SK-N-DZ (cell line): ENCODE measurements at places on chromosomes 5 and 9.

DNA sequence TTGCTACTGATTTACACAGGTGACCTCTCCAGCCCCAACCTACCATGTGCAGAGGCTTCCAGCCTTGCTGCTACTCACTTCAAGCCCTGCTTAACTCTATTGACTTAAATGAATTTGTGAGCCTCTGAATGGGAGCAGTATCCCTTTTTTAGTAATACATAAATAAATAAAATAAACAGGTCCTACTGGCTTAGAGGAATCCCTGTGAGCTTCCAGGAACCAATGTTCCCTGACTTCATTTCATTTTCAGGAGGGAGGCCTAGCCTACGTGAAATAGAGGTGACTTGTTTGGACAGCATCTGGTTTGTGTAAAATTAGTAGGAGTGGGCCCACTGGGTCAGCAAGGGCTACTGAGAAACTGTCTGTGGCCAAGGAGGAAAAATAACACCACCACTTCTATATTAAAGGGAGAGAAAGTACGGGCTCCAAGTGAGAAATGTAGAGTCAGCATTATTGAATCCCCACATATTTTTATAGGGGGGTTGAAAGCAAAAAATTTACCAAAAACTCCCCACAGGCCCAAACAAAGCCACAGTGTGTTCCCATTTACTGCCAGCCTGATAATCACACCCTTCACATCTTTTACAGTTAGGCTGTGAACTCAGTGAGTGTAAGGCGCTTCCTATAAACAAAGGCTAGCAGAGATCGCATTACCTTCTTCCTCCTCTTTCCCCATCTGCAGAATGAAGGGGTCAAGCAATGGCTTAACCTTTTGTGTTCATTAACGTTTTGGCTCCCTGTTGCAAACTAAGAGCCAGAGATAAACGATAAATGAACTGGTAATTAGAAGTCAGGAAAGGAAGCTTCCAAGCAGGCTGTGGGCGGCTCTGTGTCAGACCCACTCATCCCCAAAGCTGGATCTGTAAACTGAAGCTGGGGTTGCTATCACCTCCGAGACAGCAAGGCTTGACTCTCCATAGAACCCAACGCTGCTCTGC lies 138.8 kb upstream of the LIFR start:
- no peak for DNase-seq

DNA sequence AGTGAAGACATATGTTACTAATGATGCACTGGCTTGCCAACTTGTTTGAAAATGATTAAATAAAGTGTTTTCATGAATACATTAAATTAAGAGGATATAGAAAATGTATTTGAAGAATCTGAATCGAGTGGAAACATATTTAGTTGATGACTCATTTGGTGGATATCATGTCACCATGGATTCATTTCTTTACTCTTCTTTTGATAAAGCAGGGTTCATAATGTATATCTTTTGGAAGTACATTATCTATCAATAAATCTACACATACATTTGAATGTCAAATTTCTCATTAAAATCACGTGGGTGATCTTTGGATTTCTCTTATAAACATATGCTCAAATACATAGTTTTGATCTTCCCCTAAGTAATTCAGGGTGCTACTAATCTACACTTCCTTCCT lies 1148.1 kb upstream of the ACO1 start:
- no peak for DNase-seq

DNA sequence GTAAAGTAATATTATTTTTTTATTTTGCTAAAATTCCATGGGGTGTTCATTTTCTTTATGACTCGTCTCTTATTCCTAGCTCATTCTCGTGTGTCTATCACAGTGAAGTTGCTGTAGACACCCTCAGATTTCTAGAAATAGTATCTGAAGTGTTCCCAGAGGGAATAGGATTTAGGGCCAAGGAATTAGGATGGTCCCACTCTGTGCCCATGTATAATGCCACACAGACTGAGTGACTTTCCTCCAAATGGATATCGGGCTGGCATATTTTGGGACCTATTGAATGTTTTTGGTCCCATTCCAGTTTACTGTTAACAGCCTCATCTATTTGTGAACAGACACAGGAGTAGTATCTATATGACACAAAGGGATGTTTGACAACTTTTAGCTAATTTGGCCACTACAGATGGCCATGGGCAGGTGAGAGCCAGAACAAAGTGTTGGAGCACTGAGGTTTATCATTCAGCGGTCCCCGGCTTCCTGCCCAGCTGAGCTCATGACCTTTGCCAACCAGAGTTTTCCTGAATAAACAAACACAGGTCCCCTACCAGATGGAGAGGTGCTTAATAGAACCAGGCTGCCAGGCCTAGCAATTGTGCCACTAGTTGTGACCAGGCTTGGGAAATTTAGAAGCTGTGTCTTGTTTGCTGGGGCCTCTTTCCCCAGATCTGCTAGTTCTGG lies 46.9 kb downstream of the MAP1B start:
- no peak for DNase-seq

GRCh38 chr5:35212122-35212982 lies 17.9 kb downstream of the PRLR start:
- no peak for DNase-seq

GRCh38 chr9:77817590-77818311 lies 169.6 kb upstream of the GNA14 start:
- no peak for DNase-seq

DNA sequence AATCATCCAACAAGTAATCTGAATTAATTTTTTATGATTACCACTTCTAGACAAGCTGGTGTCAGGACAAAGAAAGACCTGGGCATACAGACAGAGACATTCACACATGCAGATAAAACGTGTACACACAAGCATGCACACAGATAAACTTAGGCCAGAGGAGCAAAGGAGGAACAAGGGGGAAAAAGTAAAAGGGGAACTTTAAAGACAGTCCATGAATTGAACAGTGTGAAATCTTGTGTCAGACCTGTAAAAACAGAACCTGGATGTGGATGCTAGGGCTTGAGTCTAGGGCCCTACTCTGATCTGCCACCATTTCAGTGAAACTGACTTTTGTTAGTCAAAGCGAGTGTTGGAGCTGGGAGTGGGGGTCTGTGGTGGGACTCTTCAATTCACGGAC lies 11.2 kb upstream of the ZSWIM6 start:
- no peak for DNase-seq

GRCh38 chr9:127987103-127987614 lies 6.4 kb upstream of the EEIG1 start:
- no peak for DNase-seq

DNA sequence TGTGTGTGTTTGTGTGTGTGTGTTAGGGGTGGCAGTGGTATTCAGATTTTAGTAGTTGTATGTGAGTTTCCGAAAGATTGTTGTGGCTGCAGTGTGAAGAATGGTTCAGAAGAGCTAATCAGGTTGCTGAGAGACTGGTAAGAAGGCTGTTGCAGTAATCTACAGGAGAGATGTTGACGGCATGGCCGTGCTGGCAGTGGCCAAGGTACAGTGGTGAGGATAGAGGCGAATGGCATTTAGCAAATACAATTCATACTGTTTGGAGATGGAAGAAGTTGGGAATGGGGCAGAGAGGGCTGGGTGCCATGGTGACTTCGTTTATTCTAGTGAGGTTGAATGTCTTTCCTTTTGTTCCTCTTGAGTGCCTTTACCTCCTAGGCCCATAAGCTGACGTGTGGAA lies 77.5 kb upstream of the SPATA31D4 start:
- DNase-seq, result no peak

- no peak for DNase-seq
These were observed 516.6 kb downstream of the RAB3C start for GRCh38 chr5:59099270-59099994.

GRCh38 chr5:56327809-56328208 lies 94.7 kb upstream of the ANKRD55 start:
- DNase-seq, result no peak

DNA sequence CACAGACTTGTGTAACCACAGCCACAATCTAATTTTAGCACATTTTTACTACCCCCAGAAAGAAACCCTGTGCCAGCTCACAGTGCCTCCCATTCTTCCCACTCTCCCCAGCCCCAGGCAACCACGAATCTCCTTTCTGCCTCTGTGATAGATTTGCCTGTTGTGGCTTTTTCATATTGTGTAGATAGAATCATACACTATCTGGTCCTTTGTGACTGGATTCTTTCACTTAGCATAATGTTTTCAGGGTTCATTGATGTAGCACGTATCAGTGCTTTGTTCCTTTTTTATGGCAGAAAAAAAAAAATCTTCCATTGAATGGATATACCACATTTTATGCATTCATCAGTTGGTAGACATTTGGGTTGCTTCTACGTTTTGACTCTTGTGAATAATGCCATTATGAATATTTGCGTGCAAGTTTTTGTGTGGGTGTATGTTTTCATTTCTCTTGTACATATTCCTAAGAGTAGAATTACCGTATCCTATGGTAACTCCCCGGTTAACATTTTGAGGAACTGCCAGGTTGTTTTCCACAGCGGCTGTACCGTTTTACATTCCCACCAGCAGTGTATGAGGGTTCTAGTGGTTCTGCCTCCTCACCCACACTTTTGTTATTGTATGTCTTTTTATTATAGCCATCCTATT lies 64.5 kb downstream of the RCL1 start:
- DNase-seq, result no peak

GRCh38 chr5:120361941-120362340 lies 102.2 kb upstream of the PRR16 start:
- DNase-seq, result no peak

DNA sequence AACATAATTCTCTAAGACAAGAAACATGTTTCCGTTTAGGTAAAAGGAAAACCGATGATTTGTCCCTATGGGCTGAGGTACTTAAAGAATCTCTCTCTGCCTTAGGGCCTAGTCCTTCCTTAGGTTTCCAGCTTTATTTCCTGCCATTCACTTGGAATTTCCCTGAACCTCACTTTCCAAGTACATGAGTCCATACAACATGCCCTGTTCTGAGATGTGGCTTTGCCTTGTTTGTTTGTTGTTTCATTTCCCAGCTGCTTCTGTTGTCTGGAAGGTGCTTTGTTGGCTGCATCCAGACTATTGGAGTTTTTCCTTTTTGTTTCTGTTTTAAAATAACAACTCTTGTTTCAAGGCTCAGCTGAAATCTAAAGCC lies 95.2 kb downstream of the ALDH1A1 start:
- no peak for DNase-seq

- no peak for DNase-seq
These were observed 226.3 kb downstream of the DEPDC1B start for GRCh38 chr5:60473654-60474053.

DNA sequence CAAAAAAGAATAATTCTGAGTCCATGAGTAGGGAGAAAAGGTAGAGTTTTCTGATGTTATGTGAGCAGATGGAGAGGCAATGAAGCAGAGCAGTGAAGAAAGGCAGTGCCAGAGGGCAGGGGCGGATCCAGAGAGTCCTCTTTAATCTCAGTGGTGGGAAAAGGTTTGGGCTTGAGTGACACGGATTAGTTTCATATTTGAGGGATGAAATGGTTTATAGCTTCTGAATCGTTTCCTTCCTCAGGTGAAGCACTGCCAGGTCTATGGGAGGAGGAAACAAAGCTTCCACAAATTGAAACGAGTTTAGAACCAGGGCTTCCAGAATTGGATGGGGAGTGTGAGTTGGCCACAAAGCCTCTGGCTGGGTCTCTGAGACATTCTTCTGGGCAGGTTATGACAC lies 517.0 kb upstream of the PAPPA start:
- DNase-seq, result no peak

DNA sequence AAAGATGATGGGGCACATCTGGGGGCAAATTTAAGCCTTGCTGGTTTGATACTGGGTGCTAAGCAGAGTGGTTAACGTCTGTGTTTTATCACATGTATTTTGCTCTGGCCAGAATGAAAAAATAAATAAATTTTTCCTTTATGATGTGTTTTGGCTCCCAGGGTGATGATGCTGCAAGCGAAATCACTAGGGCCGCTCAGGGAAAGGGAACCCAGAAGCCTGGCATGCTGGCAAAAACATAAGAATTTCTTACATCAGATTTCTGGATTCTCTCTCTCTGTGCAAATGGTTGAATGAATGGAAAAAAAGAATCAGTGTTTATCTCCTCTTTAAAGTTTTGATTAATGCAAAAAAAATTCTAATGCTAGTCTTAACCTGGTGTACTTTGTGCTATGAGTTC lies 1975.2 kb upstream of the C9orf72 start:
- DNase-seq, result no peak

DNA sequence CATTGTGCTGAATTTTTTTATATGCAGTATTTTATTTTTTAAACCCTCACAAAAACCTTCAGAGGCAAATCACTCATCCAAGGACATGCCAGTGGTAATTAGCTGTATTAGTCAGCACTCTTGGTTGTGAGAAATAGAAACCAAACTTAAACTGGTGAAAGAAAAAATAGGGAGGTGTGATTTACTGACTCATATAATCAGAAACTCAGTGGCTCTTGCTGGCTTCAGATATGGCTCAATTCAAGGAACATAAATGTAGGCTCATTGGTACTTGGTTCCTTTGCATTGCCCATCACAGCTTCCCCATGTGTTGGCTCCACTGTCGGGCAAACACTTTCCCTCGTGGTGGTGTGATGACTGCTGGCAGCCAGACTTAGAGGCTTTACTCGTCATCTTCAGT lies 497.2 kb downstream of the MAT2B start:
- DNase-seq, result no peak

DNA sequence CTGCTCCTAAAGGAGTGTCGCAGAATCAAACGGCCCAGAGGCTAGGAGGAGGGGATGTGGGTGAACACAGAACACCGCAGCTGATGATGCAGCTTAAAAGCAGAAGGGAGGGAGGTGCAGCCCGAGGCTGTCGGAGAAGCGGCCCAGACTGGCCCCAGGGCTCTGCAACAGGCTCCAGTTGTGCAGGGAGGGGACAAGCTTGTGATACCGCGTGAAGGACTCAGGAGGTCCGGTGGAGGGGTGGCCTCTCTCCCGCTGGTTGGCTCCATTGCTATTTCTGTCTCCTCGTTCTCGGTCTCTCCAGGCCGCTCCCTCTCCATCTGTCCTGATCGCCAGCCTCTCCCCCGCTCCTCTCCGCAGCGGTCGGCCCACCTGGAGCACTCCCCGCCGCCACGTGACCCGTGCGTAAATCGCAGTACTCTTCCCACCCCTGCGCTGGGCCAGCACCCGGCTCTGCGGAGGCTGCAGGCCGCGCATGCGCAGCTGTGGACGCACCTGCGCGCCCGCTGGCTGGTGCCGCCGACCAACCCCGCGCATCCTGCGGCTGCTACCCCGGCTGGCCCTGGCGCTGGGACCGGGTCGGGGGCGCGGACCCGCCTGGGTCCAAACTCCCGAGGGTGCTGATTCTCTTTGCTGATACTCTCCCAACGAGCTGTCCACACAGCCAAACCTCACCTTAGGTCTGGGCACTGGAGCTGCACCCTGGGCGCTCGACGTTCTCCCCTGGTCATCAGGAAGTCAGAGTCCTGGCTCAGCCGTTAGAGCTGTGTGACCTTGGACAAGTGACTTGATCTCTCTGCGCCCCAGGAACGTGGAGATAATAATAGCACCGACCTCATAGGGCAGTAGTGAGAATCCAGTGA lies 3.7 kb upstream of the STXBP1 start:
- DNase-seq, result peak; percentile 93

- DNase-seq, result no peak
These were observed 4.9 kb upstream of the SH3PXD2B start for GRCh38 chr5:172458976-172459782.

GRCh38 chr9:128374221-128374675 lies 3.1 kb downstream of the URM1 start:
- no peak for DNase-seq

GRCh38 chr5:9430306-9430705 lies 115.6 kb downstream of the SEMA5A start:
- no peak for DNase-seq

- DNase-seq, result peak; percentile 4
These were observed 326 bp downstream of the RIGI start for GRCh38 chr9:32525709-32526030.

- DNase-seq, result no peak
These were observed 102.2 kb downstream of the PARP8 start for GRCh38 chr5:50768634-50769033.

GRCh38 chr9:136527721-136528710 lies 17.8 kb downstream of the NOTCH1 start:
- peak; percentile 51 for DNase-seq

- DNase-seq, result peak; percentile 70
These were observed 10.0 kb upstream of the ARAP3 start for GRCh38 chr5:141691867-141692532.
